ENCODE measurements at places on chromosomes 6 and 20. TPM values are rescaled to one million over a fixed set of nuclear protein-coding genes. Genes with fewer than 3 reads are reported as not detected.

SCRT2 gene
- total RNA-seq = not detected

POU5F1 gene
- not detected for total RNA-seq

KIF6 gene
- total RNA-seq = 0.16 TPM

SLC16A10 gene
- total RNA-seq = not detected

UTRN gene
- total RNA-seq = 86.8 TPM

CRISP2 gene
- total RNA-seq = not detected

TMEM74B gene
- total RNA-seq = not detected

LGSN gene
- not detected for total RNA-seq

EYA2 gene
- 2.4 TPM for total RNA-seq

ECT2L gene
- 0.09 TPM for total RNA-seq
